ENCODE measurements at places on chromosomes 3 and 15.

DNA sequence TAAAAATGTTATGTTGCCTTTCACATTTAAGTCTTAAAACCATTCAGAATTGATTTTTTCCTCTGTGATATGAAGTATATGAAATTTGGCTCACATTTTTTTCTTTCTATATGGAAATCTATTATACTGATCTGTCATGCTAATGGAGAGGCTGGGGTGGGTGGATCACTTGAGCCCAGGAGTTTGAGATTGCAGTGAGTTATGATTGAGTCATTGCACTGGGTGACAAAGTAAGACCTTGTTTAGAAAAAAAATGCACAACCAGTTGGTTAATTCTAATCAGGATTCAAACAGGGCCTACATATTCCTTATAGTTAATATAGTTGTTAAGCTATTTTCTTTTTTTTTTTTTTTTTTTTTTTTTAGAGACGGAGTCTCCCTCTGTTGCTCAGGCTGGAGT is 230.5 kb downstream of the MFSD1 start:
- no peak for DNase-seq

DNA sequence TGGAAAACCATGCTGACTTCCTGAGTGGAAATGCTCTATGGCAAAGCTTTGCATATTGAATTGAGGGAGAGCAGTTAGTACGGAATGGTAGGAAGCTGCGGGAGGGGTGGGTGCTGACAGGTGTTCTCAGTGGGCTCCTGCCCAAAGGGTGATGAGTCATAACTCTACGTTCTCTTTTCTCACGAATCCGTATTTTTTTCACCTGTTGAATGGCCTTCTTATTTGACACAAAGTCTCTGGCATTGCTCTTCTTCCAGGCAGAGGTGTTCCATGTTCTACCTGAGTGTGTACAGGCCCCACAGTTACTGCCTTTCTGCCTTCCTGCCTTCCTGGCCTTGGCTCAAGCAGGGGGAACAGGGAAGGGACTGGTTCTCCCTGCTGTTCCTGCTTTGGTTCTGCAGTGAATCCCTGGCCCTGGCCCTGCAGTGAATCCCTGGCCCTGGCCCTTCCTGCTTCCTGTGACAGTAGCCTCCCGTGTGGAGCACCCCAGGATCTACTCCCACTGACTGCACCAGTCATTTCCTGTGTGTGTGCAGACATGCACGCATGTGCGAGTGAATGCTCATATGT is 31.9 kb downstream of the TRAK1 start:
- DNase-seq: no peak

DNA sequence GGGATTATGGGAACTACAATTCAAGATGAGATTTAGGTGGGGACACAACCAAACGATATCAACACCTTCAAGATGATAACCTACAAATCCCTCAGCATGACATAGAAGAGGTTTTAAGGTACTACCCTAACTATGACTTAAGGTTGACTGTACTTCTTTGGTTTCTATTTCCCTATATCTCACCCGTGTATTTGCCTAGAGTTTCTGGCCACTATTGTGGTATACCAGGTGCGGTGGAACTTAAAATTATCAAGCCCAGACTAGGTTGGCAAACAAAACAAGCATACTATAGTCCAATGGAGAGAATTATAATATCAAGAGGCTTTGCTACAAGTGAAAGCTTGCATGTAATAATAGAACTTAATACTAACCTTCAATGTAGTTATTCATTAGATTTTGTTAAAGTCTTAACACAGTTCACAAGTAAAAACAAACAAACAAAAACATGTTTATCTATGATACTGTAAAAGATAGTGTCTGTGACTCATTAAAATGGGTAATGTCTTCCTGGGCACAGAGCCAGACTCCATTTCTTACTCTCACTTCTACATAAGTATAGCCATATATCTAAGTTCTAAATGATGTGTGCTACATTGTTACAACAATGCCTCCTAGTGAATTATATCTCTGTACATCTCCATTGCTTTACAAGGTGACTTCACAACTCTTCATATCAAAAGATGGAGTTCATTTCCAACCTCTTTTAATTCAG is 479.1 kb downstream of the ZBBX start:
- no peak for DNase-seq

GRCh38 chr3:157353652-157354051 is 83.0 kb upstream of the PTX3 start:
- no peak for DNase-seq

DNA sequence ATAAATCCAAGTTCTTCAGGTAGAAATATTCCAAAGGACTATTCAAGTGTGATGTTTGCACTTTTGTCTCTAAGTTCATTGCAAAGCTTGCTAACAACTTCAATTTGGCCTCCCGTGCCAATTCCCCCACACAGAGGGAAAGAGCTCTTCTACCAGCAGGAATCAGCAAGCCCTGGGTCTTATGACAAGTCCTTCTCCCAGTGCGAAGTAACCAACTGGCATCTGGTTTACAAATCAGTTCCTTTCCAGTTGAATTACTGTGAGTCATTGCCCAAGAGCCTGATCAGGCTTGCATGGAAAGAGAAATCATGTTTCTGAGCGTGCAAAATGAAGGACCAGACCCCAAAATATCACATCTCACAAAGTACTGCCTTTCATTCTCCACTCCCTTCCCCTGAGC is 62.7 kb upstream of the SLCO3A1 start:
- no peak for DNase-seq

DNA sequence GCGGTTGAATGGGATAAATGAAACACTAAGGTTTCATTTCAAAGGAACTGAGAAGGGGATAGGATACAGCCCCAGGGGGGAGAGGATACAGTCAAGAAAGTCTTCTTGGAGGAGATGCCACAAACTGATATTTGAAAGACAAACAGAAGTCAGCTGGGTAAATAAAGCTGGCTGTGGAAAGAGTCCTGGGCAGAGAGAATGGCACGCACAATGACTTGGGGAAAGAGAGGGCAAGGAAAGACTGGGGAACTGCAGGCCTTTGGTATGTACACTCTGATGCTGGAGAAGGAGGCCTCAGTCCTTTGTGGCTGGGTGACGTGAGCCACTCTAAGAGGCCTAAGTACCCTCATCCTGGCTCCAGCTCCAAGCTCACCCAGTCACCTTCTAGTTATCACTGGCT is 45.2 kb upstream of the LMCD1 start:
- no peak for DNase-seq

GRCh38 chr15:51114437-51115119 is 19.9 kb upstream of the TNFAIP8L3 start:
- DNase-seq: no peak

DNA sequence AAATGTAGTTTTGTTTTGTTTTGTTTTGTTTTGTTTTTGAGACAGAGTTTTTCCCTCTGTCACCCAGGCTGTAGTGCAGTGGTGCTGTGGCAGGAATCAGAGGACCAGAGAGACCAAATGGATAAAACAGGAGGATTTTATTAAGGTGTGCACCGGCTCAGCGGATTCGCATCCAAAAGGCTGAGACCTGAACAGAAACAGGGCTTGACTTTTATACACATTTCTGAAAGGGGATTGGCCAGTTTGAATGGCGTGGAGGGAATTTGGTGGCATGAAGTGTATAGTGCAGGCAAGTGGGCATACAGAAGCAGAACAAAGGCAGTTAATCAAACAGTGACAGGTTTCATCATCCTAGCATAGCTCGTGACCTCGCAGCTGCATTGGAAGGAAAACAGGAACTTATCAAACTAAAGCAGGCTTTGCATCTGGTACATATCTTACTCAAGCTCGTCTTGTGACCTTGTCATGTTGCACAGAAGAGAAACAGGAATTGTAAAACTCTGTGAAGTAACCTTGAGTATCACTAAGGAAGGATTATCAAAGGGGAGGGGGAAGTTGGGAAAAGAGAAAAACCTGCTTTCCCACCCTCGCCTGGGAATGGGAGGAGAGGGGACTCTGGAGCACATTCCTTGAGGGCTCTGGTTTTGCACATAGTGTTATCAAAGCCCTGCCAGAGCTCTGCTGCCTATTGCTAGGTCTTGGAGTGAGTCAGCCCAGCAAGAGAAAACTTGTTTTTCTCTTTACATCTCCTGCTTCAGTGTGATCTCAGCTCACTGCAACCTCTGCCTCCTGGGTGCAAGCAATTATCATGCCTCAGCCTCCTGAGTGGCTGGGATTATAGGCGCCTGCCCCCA is 38.5 kb downstream of the C3orf62 start:
- DNase-seq: no peak

DNA sequence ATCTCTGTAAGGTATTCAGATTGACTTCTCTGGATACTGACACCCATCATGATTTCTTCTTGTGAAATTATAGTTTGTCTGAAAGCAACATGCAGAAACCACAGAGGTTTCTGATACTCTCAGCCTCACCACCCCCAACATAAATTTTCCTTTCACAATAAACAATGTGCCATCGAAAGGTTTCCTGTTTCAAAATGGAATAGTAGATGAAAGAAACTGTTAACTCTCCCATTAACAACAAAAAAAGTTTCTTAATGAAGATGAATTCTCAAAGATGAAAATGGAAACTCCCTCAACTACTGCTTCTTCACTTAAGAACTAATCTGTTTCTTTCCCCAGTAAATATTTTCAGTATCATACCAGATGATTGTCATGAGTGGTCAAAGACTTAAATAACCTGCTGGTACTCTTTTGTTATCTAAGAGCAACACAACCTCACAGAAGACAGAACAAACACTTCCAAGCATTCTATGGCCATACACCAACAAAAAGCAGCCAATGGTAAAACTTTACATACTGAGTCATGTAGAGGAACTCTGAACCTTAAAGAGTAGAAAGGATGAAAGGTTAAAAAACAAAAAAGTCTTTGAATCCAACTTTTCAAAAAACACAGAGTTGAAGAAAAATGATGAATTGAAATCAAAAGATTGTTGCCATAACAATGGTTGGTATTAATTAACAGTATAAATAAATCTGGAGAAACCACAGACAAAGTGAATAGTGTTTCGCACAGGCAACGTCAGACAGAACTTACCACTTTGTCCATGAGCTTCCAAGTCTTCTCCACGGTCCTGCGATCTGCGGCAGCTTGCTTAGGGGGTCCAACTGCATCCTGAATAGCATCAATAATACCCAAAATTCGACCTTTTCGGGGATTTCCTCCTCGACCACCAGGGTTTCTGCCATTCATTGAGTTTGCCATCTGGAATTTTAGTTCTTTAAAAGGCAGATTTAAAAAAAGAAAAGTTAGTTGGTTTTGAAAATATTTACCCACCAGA is 1.9 kb downstream of the CBLB start:
- no peak for DNase-seq

DNA sequence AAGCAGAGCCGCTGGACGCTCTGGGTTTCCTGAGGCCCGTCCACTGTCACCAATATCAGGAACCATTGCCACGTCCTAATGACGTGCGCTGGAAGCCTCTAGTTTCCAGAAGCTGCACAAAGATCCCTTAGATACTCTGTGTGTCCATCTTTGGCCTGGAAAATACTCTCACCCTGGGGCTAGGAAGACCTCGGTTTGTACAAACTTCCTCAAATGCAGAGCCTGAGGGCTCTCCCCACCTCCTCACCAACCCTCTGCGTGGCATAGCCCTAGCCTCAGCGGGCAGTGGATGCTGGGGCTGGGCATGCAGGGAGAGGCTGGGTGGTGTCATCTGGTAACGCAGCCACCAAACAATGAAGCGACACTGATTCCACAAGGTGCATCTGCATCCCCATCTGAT is 3.3 kb downstream of the RHO start:
- DNase-seq: no peak

- DNase-seq: no peak
Observed at GRCh38 chr3:16437640-16438039, 75.9 kb downstream of the RFTN1 start.

GRCh38 chr3:197501496-197501878 is 54.3 kb downstream of the BDH1 start:
- DNase-seq: no peak

DNA sequence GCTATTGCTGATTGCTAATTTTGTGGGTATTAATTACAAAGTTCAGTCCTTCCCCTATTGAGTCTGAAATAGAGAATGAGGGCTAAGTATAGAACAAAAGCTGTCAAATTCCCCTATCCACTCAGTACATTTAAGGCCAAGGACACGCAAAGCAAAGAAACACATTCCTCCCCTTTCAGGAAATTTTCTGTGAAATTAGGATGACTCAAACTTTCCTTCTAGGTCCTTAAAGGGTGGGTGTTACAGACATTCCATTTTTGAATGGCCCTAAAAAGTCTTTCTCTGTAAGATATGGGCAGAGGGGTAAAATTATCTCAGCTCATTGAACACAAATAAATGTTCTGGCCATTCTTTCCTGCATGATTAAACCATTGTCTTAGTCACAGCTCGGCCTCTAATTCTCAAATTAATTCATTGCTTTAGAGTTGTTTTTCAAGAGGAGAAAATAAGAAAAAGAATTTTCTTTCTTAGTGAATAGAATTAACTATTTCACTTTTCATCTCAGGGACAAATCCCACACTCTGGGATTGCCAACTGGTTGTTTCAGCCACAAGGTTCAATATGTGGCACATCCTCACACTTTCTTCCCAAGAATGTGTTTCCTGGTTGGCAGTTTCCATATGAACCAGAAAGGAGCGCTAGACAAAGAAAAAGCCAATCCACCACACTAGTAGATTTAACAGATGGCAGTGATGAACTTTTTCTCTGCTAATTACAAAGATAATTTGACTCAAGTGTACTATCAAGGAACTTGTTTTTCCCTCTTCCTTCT is 424.1 kb downstream of the ZNF385D start:
- no peak for DNase-seq

GRCh38 chr15:24067733-24068501 is 380.8 kb upstream of the NDN start:
- no peak for DNase-seq

DNA sequence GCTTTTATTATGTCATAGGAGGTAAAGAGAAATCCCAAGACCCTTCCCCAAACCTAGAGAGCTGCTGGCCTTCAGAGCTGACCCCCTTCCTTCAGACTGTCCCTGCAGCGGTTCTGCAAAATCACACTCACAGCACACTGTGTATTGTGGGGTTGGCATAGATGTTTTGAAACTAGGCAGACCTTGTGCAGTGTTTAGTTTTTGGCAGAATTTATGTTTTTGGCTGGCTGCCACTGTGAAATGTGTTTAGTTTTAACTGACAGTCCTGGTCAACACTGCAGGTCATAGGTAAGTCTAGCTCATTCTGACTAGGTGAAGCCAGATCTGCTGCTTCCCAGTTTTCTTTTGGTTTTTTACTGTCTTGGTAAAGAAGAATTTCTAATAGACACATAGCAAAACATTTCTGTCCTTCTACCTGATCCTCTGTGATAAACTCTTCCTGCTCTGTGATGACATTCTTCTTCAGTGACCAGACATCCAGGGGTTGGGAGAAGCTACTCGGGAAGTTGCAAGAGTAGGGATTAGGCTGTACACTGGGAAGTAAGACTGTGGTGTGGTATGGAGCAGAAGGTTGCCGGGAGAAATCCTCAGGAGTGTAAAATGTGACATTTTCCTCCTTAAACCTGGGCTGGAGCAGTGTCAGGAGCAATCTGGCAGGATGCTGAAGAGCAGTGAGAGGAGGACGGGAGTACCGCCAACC is 209.6 kb upstream of the MCTP2 start:
- DNase-seq: no peak

- no peak for DNase-seq
Observed at GRCh38 chr15:101255615-101256241, 3.9 kb upstream of the CHSY1 start.

DNA sequence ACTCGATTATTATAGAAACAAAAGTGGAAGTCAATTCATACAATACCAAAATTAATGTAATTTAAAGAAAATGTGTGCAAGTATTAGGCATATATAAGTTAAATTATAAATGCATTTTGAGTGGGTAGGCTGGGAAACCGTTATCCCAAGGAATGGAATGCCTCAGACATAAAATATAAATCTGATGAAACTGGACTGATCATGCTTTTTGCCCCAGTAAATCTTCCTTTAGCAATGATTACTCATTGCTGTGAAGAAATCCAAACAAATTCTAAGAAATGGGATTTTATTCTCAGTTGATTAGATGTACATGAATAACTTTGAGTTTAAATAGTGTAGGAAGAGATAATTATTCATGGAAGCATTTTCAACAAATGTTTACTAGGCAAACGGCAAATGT is 185.5 kb upstream of the KCNMB2 start:
- no peak for DNase-seq

Data from stimulated activated CD4-positive, alpha-beta T cell treated with anti-CD3 and anti-CD28 coated beads, TNF-alpha, amount 100 ng/mL, for 24 hours (primary cell).